Activated CD8-positive, alpha-beta memory T cell treated with anti-CD3 and anti-CD28 coated beads, Interleukin-2, amount 50 U/mL, for 48 hours (primary cell): ENCODE measurements at places on chromosomes 16 and 17.

GRCh38 chr17:8801135-8801840, 2.1 kb upstream of the MFSD6L start:
- no peak for DNase-seq

GRCh38 chr16:27678955-27679354, 129.0 kb downstream of the KATNIP start:
- DNase-seq: no peak

GRCh38 chr17:68359791-68360535, 68.7 kb downstream of the ARSG start:
- no peak for DNase-seq

- no peak for DNase-seq
Observed at GRCh38 chr17:17126131-17127110, 79.7 kb downstream of the PLD6 start.

DNA sequence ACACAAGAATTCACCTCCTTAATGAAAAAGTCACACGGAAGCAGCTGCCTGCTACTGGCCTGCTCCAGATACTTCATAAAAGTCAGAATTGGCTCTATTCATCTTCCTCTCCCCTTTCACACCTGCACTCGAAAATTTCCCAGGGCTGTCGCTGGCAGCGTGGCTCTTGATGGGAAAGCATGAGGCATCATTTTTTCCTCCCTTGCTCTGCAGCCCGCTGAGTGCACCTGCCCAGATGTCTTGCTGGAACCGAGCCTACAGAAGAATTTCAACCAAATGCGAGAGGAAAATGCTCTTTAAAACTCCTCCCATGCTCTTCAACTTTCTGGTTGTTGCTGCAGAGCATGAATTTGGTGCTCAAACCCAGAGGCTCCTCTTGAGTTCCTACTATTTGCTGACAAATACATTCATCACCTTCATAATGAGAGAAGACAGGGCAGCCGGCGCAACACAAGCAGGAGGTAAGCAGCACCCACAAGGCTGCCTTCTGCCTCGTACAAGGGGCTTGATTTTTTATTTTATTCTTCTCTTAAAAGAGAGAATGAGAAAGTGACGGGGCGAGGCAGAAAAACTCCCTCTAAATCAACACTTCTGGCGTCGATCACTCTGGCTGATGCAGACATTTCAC, 146.8 kb downstream of the ZFHX3 start:
- DNase-seq: no peak

- no peak for DNase-seq
Observed at GRCh38 chr16:73846356-73846755, 450.3 kb upstream of the PSMD7 start.
